ENCODE measurements at places on chromosomes 12 and 14. TPM values are rescaled to one million over a fixed set of nuclear protein-coding genes. Genes with fewer than 3 reads are reported as not detected.
A peak's percentile ranks its signal among the peaks of the same experiment; 100 is the strongest.

DNA sequence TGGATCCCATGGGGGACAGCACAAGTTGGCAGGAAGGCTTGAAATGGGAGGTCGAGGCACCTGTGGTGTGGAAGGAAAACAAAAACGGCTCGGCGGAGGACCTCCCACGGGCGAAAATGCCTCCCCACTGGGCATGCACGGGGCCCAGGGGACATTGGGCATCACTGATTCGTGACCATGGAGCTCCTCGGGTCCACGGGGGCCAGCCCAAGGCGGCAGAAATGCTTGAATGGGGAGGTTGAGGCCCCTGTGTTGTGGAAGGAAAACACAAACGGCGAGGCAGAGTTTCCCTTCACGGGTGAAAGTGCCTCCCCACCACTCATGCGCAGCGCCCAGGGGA, 376.0 kb downstream of the ALG10 start:
- no peak overlapping the region for H3K27ac ChIP-seq
- no peaks in the 10 kb centered on the region for H3K4me1 ChIP-seq
- H3K4me3 ChIP-seq = no peak overlapping the region
- no peaks in the 10 kb centered on the region for H3K27me3 ChIP-seq
- no peak for DNase-seq
- H3K36me3 ChIP-seq = no peaks in the 10 kb centered on the region

GRCh38 chr12:62371661-62372060, 95.0 kb upstream of the MON2 start:
- no peak overlapping the region for H3K4me3 ChIP-seq
- no peaks in the 10 kb centered on the region for H3K27me3 ChIP-seq
- H3K4me1 ChIP-seq = peaks cover 35% of the 10 kb centered on the region
- H3K27ac ChIP-seq = no peak overlapping the region
- DNase-seq = no peak
- H3K36me3 ChIP-seq = peaks cover 37% of the 10 kb centered on the region

DNA sequence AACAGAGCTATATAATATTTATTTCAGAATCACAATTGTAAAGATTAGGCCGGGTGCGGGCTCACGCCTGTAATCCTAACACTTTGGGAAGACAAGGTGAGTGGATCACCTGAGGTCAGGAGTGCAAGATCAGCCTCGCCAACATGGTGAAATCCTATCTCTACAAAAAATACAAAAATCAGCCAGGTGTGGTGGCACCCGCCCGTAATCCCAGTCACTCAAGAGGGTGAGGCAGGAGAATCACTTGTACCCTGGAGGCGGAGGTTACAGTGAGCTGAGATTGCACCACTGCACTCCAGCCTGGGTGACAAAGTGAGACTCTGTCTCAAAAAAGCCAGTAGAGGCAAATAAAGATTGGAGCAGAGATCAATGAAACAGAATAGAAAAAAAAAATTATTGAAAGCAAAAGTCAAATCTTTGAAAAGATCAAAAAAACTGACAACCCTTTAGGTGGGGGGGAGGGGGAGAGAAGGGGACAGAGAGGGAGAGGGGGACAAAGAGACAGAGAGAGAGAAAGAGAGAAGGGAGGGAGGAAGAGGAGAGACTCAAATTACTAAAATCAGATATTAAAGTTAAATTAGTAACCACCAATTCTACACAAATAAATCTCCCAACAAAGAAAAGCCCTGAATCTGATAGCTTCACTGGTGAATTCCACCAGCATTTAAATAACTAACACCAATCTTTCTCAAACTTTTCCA, 52.4 kb upstream of the AP4S1 start:
- no peak overlapping the region for H3K4me3 ChIP-seq
- H3K36me3 ChIP-seq = peaks cover 20% of the 10 kb centered on the region
- DNase-seq = no peak
- peaks cover 57% of the 10 kb centered on the region for H3K4me1 ChIP-seq
- no peaks in the 10 kb centered on the region for H3K27me3 ChIP-seq

The PGF gene
- 0.21 TPM for total RNA-seq

DNA sequence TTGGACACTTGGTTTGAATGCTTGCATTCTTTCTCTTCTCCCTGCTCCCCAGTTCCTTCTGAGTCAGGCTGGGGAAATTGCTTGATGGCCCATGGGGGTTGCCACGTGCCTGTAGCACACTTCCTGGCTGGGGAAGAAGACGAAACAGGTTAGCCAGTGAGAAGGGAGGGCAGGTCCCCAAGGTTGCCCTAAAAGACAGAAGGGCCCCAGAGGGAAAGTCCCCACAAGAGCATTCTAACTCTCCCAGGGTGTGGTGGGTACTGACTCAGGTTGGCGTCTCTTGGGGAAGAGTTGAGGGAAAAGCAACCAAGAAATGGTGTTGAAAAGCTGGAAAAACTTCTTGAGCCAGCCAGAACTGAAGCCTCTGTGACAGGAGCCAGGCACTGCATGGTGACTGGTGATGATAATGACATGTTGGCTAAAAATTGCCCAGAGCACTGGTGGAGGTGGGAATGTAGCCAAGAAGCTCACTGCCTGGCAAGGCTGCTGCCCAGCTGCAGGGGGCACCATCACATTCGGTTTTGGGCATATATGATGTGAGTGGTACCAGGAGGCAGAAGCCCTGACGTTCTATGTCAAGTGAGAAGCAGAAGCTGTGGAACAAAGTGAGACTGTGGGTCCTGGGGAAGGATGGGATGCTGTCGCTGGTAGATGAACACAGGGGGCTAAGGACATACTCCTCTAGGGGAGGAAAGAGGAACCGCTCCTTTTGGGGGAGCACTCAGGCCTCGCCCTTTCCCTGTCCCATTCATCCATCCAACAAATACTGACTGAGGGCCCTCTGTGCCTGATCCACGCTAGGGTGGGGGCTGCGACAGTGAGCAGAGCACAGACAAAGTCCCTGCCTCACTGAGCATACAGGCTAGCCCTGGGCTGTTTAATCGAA, 8.1 kb upstream of the RABGGTA start:
- peaks cover 39% of the 10 kb centered on the region for H3K4me1 ChIP-seq
- H3K27me3 ChIP-seq = no peaks in the 10 kb centered on the region
- peak overlapping the region; percentile 66 for H3K27ac ChIP-seq
- H3K4me3 ChIP-seq = no peak overlapping the region

GRCh38 chr12:92556141-92556540, 146.6 kb upstream of the PLEKHG7 start:
- H3K36me3 ChIP-seq = peaks cover 26% of the 10 kb centered on the region
- peaks cover 42% of the 10 kb centered on the region for H3K4me1 ChIP-seq
- no peaks in the 10 kb centered on the region for H3K27me3 ChIP-seq

GRCh38 chr12:70885956-70886355, 34.6 kb downstream of the PTPRR start:
- H3K4me1 ChIP-seq = no peaks in the 10 kb centered on the region
- no peak for DNase-seq
- H3K4me3 ChIP-seq = no peak overlapping the region
- no peaks in the 10 kb centered on the region for H3K27me3 ChIP-seq

The MYBPC1 gene
- not detected for total RNA-seq

DNA sequence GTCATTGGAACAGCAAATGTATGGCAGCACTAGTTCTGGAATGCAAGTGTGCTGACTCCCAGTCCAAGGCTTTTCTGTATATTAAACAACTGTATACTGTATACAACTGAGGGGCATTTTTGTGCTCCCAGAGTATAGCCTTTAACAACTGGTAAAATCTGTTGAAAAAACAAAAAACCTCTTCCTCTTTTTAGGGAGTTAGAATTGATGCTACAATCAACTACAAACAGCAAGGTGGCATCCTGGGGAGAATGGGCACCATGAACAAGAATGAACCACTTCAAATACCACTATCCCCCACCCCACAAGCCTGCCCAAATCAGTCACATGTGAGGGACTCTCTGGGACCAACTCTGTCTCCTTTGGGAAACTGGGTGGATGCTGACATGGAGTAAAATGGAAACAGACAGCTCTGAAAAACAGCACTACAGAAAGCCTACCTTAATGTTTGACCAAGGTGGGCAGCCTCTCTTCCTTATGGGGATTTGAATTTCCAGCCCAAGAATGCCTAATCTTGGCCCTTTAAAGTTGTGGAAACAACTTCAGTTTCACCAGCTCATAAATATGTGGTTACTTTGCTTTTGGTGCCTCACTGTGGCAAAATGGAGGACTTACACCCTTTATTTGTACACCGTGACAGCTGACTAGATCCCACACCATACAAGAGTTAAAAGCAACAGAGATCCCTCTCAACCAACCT, 7.5 kb downstream of the VTI1B start:
- H3K36me3 ChIP-seq = peaks cover 5% of the 10 kb centered on the region
- H3K4me1 ChIP-seq = peaks cover 46% of the 10 kb centered on the region
- DNase-seq = no peak
- no peaks in the 10 kb centered on the region for H3K27me3 ChIP-seq
- no peak overlapping the region for H3K4me3 ChIP-seq

GRCh38 chr12:71036526-71036925, 116.0 kb upstream of the PTPRR start:
- no peaks in the 10 kb centered on the region for H3K4me1 ChIP-seq
- no peak for DNase-seq
- H3K27ac ChIP-seq = no peak overlapping the region
- H3K36me3 ChIP-seq = no peaks in the 10 kb centered on the region
- H3K4me3 ChIP-seq = no peak overlapping the region

- H3K4me3 ChIP-seq = no peak overlapping the region
- H3K27ac ChIP-seq = no peak overlapping the region
- no peak for DNase-seq
- no peaks in the 10 kb centered on the region for H3K36me3 ChIP-seq
- H3K4me1 ChIP-seq = no peaks in the 10 kb centered on the region
- peaks cover 7% of the 10 kb centered on the region for H3K27me3 ChIP-seq
These were observed 28.8 kb upstream of the IGF1 start for GRCh38 chr12:102509123-102509626.

GRCh38 chr14:100779691-100780080, 46.2 kb upstream of the MEG3 start:
- no peaks in the 10 kb centered on the region for H3K36me3 ChIP-seq
- no peak overlapping the region for H3K4me3 ChIP-seq
- DNase-seq = no peak
